ENCODE measurements at places on chromosomes 2 and 18.

GRCh38 chr2:238790833-238791230 lies 57.1 kb upstream of the TWIST2 start:
- DNase-seq: no peak

DNA sequence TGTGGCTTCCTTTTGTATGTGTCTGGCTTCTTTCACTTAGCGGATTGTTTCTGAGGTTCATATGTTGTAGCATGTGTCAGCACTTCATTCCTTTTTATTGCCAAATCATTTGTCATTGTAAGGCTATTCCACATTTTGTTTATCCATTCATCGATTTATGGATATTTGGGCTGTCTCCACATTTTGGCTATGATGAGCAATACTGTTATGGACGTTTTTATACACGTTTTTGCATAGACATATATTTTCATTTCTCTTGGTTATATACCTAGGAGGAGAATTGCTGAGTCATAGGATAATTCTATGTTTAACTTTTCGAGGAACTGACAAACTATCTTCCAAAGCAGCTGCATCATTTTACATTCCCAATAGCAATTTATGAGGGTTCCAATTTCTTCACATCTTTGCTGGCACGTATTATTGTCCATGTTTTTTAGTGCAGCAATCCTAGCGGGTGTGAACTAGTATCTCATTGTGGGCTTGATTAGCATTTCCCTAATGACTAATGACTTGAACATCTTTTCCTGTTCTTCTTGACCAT lies 48.1 kb upstream of the TBC1D8 start:
- no peak for DNase-seq

- no peak for DNase-seq
Measured at GRCh38 chr2:141062031-141062430, 1068.8 kb downstream of the LRP1B start.

DNA sequence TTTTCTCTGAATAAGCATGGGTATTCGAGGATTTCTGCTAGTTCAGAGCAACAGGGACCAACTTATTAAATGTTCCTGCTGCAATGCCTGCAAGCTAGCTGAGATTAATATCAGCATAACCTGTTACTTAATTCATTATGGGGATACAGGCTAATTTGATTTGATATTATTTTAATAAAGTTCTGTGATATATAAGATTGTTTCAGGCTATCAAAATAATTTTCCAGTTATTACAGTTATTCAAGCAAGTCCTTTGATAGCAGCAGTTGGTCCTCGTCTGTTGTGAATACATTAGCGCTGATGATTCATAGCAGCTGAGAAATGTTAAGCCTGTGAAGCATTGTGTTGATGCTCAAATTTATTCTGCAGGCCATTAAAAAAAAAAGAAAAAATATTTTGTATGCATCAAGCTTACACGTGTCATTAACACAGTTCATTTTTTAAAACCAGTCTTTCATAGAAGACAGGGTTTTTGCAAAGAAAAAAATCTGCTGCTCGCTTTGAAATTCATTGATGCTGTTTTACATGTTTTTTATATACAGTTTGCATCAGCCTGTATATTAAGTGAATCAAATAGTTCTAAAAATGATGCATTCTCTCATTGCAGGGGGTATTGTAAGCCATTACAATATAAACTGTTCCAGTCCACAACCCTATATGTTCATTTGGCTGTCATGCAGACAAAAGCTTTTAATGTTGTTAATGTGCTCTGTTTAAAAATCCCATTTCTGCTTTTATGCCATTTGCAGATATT lies 482.5 kb downstream of the BCL11A start:
- DNase-seq: no peak

- no peak for DNase-seq
Measured at GRCh38 chr18:48841381-48842258, 109.1 kb downstream of the SMAD7 start.

GRCh38 chr2:26471289-26471688 lies 6.6 kb downstream of the OTOF start:
- no peak for DNase-seq
